Stimulated activated CD8-positive, alpha-beta memory T cell treated with anti-CD3 and anti-CD28 coated beads, Interleukin-15, amount 100 ng/mL, for 4 hours (primary cell): ENCODE measurements at places on chromosomes 7 and 10.

DNA sequence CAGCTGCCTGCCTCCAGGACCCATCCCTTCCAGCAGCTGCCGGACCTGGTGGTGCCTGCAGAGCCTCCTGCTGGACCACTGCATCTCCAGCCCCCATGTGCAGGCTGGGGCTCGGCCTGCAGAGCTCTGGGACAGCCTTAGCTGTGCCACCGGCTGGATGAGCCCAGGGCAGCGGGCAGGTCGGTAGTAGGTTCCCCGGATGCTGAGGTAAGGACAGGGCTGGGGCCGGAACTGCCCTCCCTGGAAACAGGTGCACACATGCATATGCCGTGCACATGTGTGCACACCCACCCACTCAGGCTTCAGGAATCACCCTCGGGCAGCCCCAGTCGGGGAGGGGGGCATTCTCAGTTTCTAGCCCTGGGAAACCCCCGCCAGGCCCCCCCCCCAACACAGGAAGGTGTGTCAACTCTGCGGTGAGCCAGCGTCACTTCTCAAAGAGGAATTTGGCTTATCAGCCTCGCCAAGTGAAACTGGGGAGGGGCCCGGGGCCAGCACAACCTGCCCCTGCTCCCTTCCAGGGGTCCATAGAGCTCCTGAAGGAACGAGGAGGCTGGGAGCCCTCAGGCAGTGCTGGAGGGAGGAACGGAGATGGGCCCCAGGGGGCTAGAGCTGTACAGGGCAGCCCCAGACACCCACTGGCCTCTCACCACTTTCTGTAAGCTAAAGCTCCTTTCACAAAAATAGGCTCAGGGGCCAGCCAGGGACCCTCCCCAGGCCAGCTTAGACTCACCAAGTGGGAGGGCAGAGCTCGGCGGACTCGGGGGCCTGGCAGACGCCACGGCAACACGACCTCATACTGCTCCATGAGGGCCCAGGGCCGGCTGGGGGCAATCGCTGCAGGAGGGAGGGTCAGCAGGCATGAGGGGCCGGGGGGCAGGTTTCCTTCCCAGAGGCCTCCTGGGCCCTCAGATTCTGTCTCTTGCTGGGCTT is 1.7 kb downstream of the ADAM8 start:
- peak; percentile 72 for DNase-seq

- no peak for DNase-seq
Observed at GRCh38 chr7:42219447-42219846, 17.6 kb downstream of the GLI3 start.

DNA sequence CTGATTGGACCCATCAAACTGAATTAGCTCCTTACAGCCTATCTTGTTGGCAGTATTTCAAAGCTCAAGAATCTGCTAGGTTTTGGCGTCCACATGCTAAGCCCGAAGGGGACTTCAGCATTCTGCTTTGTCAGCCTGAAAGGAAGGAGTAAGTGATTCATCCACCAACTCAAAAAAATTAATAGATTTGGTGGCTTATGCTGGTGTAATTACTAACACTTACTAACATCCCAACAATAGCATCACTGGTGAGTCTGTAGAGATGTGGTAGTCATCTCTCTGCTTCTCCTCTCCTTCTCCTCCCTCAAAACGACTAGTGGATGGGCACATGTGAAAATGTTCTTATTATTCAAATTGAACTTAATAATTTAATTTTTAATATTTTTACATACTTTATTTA is 53.8 kb upstream of the EGR2 start:
- DNase-seq: no peak

GRCh38 chr7:97973206-97973658 is 16.8 kb downstream of the OCM2 start:
- no peak for DNase-seq

GRCh38 chr7:127884066-127884559 is 147.1 kb downstream of the LRRC4 start:
- no peak for DNase-seq

- DNase-seq: no peak
Observed at GRCh38 chr7:26948617-26949118, 84.3 kb upstream of the SKAP2 start.

DNA sequence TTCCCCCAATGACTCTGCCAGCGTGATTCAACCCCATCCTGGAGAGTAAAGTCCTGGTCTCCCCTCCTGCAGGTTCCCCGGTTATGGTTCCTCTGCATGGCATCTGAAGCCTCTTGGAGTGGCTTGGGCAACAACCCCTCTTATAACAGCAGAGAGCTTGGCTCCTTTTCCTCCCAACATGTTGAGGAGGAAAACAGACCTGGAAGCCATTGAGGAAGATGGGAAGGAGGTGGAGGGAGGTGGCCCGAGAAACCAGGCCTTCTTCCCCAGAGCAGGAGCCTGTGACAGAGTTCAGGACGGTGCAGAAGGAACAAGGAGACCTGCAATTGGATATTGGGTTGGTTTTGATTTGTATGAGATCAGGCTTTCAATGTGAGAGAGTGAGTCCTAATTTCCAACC is 184.0 kb upstream of the ADCY1 start:
- DNase-seq: no peak
